Stimulated activated CD8-positive, alpha-beta memory T cell treated with anti-CD3 and anti-CD28 coated beads, Interleukin-15, amount 100 ng/mL, for 24 hours (primary cell): ENCODE measurements at places on chromosomes 4 and X.

DNA sequence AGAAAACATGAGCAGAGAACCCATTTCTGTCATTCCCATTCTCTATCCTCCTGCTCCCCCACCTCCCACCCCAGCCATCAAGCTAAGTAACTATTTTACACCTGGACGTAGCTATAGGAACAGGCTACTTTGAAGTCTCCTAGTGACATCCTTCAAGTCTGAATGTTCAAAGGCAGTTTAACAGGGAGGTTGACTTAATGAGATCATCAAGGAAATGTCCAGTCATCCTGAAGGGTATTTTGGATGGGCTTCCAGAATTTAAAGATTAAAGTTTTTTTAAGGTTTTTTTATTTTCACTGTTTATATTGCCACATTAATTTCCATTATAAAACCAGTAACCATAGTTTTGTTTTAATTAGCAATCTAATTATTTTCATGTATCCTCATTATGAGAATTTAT, 41.1 kb downstream of the HPF1 start:
- DNase-seq: no peak

GRCh38 chr4:185127021-185127925, 15.8 kb upstream of the SLC25A4 start:
- DNase-seq: no peak

GRCh38 chr4:159443975-159444374, 341.1 kb downstream of the RAPGEF2 start:
- DNase-seq: no peak

DNA sequence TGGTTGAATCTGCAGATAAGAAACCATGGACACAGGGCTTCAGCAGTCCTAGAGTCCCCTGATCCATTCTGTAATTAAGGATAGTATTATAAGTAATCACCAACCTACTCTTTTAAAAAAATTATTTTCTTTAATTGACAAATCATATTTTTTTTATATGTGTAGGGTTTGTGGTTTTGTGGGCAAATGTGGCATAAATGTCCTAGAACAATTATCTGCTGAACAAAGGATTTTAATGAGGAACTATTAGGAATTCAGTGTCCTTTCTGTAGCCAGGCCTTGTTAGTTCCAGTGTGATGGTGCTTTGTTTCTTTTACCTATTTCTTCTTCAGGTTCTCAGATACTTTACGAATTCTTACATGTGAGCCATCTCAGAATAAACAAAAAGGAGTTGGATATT, 32.4 kb downstream of the PRIMPOL start:
- no peak for DNase-seq

DNA sequence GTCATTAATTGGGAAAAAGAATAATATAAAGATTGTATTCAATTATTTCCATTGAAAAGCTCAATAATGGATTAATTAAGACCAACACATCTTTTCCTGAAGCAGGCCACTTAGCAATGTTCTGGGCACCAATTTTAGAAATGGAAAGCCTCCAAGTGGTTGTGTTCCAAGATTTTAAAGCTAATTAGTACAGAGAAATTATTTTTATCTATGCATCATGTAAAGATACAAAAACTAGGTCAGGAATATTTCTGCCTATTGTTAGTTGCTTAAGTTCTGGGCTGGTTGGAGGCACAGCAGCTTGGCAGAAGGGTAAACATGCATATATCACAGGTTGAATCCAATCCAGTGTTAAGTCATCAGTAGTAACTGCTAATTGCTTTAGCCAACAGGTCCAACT, 101.9 kb downstream of the RASL11B start:
- no peak for DNase-seq

- DNase-seq: no peak
Measured at GRCh38 chrX:136752796-136753195, 27.9 kb downstream of the ARHGEF6 start.

DNA sequence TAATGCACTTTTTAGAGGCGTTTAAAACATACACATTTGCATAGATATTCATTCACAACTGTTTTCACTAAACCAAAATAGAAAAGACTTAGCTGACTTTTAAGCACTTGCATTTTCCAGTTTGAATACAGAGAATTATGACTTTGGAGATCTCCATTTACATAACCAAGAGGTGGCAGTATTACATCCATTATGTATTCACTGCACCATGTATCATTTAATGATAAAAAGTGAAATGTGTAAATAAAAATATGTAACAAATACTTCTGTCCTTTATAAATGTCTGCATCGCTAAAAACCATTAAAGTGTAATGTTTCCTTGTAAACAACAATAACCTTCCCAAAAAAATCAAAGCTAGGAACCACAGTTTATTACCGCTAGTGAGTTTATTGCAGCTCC, 413.2 kb downstream of the FGF13 start:
- no peak for DNase-seq

DNA sequence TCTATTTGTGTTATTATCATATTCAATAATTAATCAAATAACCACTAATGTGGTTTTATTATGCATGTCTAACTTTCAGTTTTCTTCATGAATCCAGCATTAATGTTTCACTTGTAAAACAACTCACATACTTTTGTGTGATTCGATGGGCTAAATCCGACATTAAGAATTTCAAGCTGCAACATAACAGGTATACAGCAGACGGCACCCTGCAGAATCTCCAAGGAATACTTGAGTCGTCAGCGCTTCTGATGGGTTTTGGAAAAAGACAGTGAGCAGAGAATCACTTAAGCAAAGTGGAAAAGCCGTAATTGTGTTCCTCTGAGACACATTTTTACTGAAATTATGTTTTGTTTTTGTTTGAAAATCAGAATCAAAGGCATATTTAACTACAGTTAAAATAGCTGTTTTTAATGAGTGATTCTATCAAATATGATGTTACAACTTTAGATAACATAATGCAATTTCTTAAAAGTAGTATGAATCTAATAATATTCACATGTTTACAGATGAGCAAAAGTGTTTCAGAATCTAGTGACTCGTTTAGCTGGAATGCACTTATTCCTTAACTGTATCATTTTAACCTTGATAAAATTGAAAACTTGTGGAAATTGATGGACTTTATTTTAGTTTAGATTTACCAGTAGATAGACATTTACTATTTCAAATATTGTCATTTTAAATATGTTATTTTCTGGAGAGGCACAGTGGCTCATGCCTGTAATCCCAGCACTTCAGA, 514.8 kb downstream of the CCSER1 start:
- no peak for DNase-seq

DNA sequence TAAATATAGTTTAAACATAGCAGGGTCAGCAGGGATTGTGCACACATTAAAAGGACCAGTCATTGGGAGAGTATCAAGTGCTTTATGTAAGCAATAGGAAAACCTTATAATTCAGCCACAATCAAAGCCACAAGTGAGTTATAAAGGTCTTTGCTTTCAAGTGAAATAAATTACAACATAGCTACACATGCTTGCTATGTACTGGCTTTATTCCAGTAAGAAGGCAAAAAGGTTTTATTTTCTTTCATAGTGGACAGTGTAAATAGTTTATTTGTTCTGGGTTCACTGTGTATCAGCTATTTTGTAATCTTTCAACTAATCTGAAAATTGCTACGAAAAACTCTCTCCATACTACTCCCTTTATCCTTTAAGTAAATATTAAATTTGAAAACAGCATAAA, 691.4 kb downstream of the PCDH7 start:
- no peak for DNase-seq

GRCh38 chrX:14591976-14592375, 62.6 kb downstream of the GLRA2 start:
- no peak for DNase-seq

GRCh38 chrX:55695227-55696018, 22.1 kb upstream of the RRAGB start:
- DNase-seq: no peak

GRCh38 chr4:124177647-124178425, 534.7 kb downstream of the ANKRD50 start:
- DNase-seq: no peak

DNA sequence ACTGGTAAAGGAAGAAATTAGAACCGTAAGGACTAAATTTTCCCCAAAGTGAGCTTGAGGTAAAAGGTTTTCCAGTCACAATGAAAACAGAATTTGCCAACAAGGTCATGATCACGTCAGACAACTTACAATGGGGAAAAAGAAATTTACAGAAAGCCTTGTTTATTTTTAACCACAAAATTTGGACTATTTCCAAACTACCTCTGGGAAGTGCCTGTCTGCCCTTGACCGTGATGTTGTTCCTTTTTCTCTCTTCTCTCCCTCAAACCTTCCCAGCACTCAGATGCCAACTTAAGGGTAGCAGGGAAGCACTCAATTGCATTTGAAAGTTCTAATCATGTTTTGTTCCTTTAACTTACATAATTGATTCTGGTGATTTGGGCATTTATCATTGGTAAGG, 32.5 kb downstream of the MEPE start:
- DNase-seq: no peak

GRCh38 chrX:155718972-155719586, 106.3 kb upstream of the TMLHE start:
- DNase-seq: no peak

GRCh38 chrX:10197279-10198210, 40.8 kb downstream of the CLCN4 start:
- DNase-seq: no peak

GRCh38 chrX:110944751-110945675, 149.4 kb upstream of the CHRDL1 start:
- no peak for DNase-seq

GRCh38 chr4:44221407-44221806, 227.2 kb downstream of the KCTD8 start:
- DNase-seq: no peak

GRCh38 chrX:153779891-153780677, 757 bp upstream of the SRPK3 start:
- no peak for DNase-seq

GRCh38 chr4:168101026-168101425, 8.7 kb downstream of the ANXA10 start:
- no peak for DNase-seq

DNA sequence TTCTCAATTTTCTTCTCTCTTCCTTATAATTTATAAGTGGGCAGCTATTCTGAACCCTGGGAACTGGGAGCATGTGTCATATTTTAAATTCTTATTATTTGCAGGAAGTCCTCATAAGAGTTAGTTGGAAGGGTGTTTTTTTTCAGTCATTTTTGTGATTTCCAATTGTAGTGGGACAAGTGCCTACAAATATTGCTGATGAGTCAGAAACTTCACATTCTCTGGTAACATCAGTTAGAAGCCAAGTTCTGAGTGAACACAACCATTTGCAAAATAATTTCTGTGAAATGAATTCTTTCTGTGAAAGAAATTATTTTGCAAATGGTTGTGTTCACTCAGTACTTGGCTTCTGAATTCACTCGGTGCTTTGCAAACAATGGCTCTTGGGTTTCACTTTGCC, 20.8 kb upstream of the NWD2 start:
- no peak for DNase-seq

GRCh38 chr4:54783402-54784110, 125.8 kb downstream of the KIT start:
- no peak for DNase-seq

DNA sequence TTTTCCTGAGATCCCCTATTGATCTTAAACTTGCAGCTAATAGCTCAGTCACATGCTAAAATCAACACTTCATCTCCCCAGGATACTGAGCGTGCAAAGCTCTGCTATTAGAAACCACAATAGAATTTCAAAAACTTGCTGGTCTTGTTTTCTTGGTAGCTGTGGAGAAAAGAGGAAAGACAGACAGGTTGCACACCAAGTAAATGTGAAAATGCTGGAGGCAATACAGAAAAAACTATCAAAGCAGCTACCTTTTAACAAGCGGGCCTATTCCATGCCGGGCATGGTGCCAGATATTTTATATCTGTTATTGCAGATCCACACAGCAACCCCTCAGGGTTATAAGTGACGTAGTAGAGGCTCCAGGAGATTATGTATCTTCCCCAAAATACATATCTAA, 171.9 kb downstream of the DCTD start:
- DNase-seq: no peak

- DNase-seq: no peak
Measured at GRCh38 chrX:105269386-105269785, 48.9 kb upstream of the TEX13A start.

DNA sequence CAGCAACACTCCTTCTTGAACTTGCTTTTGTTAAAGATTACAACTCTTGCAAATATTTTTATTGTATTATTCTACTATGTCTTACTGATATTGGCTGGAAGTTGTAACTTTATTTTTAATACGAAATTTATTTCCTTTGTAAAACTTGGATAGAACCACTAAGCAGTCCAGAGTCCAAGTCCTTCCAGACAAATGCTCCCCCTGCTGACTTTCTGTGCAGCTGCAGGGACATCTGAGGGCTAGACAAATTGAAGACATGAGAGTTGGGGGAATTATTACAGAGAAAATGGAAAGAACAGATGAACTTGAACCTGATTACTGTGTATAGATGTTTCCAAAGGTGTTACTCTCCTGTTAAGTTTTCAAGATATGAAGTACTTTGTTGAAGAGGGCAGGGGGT, 238.8 kb downstream of the GRIA3 start:
- no peak for DNase-seq

- DNase-seq: no peak
Measured at GRCh38 chrX:23936180-23936579, 28.4 kb downstream of the CXorf58 start.

DNA sequence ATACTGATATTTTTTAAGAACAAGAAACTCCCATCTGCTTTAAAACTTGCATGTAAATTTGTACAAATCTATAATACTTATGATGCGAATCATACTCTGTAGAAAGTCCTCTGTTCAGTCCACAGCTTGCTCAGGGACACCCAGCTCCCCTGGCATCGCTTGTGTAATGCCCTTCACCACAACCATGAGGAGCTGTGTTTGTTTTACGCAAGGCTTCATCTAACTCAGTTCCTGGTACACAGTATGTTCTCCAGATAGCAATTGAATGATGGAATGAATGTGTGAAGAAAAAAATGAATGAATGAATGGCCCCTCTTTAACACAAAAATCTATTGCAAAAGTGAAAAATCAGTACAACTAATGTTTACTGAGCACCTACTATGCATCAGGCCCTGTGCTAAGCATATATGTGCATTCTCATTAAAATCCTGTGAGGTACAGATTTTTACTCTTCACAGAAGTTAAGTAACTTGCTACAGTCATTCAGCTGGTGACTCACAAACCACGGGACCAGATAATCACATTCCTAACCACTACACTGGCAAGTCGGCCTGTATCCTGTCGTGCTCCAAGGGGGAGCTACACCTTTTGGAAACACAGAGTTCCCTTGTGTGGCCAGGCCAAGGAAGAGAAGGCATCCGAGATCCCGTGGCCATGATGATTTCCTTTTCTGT, 58.7 kb upstream of the KDR start:
- no peak for DNase-seq

GRCh38 chr4:134160211-134160610, 41.4 kb downstream of the PABPC4L start:
- DNase-seq: no peak

DNA sequence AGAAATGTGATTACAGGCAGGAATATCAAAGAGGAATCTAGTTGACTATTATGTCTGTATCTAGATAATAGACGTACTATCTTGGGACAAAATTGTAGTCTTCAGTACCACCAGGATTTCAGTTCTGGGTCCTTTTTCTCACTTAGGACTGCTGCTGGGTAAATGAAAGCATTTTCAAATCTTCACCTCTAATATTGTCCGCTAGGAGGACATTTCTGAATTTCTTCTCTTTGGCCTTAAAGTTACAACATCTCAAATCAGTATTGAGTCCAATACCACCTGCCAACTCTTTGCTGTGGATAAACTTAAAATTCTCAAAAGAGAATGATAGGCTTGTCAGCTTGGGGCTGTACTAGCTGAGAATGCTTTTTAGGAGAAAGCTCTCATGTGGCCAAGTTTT, 6.0 kb downstream of the FGF16 start:
- no peak for DNase-seq
